ENCODE measurements at places on chromosomes 3 and 15. TPM values are rescaled to one million over a fixed set of nuclear protein-coding genes. Genes with fewer than 3 reads are reported as not detected.
A peak's percentile ranks its signal among the peaks of the same experiment; 100 is the strongest.

- no peak for DNase-seq
- H3K27me3 ChIP-seq, result no peaks in the 10 kb centered on the region
- H3K4me1 ChIP-seq, result no peaks in the 10 kb centered on the region
Measured at GRCh38 chr3:76324101-76324500, 538.8 kb upstream of the ZNF717 start.

DNA sequence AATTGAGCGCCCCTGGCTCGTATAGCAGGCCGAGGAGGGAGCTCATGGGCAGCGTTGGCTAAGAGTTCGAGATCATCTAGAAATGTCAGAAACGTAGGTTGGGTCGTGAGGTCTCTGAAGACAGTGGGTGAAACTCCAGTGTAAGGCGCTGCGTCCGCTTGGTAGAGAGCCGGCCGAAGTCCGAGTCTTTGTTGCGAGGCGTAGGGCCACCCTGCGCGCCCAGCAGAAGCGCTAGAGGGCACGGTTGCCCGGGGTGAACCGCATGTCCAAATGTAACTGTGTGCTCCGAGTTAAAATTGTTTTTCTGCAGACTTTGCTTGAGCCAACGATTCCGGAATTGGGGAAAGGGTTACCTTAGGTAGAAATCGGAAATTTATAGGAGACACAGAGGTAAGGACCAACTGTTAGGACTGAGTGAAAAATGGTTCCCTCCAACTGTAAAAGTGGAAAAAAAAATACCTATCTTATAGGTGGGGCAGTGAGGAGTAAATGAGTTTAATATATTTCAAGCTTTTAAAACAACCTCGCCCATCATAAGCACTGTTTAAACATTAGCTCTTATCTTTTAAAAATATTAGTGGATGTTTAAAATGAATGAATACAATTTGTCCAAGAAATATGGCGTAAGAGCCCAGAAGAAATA lies 993 bp upstream of the SIAH2 start:
- no peaks in the 10 kb centered on the region for H3K36me3 ChIP-seq
- peak overlapping the region; percentile 87 for H3K4me3 ChIP-seq
- no peaks in the 10 kb centered on the region for H3K27me3 ChIP-seq
- DNase-seq, result peak; percentile 87
- peak overlapping the region; percentile 94 for H3K27ac ChIP-seq

GRCh38 chr3:15102256-15102655 lies 3.3 kb upstream of the RBSN start:
- peak; percentile 4 for DNase-seq
- H3K4me1 ChIP-seq, result peaks cover 14% of the 10 kb centered on the region
- H3K27me3 ChIP-seq, result no peaks in the 10 kb centered on the region
- H3K4me3 ChIP-seq, result no peak overlapping the region
- no peak overlapping the region for H3K27ac ChIP-seq

DNA sequence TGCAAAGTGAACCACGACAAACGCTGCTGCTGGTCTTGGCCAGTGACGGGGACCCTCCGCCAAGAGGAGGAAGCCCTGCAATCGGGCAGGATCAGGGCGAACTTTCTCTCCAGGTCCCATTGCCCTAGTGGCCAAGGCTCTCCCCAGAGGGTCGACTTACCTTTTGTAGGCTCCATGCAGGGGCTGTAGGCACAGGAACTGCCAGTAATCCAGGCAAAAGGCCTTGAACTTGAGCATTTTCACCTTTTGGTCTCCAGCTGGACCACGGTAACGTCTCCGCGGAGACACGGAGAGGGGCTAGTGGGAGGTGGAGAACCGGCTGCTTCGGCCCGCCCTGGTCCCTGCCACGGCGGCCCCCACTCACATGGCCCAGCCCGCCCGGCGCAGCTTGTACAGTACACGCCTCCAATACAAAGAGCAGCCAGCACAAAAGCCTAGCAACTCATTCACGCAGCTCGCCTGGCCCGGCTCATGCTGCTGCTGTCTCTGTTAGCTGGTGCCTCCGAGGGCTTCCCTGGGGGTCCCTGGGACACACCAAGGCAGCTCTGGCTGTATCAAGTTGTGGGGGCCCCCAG lies 31.0 kb downstream of the IQSEC1 start:
- no peak overlapping the region for H3K4me3 ChIP-seq
- H3K27me3 ChIP-seq, result peaks cover 11% of the 10 kb centered on the region
- H3K36me3 ChIP-seq, result no peaks in the 10 kb centered on the region
- no peaks in the 10 kb centered on the region for H3K4me1 ChIP-seq
- no peak overlapping the region for H3K27ac ChIP-seq

- H3K36me3 ChIP-seq, result no peaks in the 10 kb centered on the region
- peaks cover 34% of the 10 kb centered on the region for H3K4me1 ChIP-seq
- peak; percentile 71 for DNase-seq
- peak overlapping the region; percentile 48 for H3K4me3 ChIP-seq
Measured at GRCh38 chr15:79682851-79683288, 213.9 kb downstream of the MTHFS start.

DNA sequence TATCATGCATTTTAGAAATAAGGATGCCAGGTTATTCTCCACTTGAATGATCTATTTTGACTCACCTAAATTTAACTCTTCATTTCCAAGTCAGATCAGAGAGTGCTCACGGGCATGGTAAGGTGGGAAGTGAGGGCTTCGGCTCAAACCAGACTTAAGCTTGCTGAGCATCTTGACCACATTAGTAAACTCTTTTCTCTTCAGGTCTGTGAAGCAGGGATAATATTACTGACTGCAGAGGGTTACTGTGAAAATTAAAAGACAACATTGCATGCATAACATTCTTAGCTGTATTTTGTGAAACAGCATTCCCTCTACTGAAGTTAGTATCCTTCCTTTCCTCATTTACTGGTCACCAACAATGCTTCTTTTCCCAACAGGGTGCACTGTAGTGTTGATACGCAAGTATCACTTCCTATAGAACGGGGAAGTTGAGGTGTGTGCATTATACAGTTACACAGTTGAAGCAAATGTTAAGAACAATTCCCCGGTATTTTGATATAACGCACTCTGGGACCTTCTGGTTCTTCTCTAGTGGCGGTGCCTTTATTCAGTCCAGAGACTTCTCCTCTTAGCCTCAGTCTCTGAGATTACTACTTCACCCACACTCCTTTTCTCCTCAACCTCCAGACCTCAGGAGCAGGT lies 74.1 kb upstream of the MNS1 start:
- no peak for DNase-seq
- no peak overlapping the region for H3K4me3 ChIP-seq
- H3K27me3 ChIP-seq, result no peaks in the 10 kb centered on the region
- no peak overlapping the region for H3K27ac ChIP-seq
- H3K4me1 ChIP-seq, result no peaks in the 10 kb centered on the region

DNA sequence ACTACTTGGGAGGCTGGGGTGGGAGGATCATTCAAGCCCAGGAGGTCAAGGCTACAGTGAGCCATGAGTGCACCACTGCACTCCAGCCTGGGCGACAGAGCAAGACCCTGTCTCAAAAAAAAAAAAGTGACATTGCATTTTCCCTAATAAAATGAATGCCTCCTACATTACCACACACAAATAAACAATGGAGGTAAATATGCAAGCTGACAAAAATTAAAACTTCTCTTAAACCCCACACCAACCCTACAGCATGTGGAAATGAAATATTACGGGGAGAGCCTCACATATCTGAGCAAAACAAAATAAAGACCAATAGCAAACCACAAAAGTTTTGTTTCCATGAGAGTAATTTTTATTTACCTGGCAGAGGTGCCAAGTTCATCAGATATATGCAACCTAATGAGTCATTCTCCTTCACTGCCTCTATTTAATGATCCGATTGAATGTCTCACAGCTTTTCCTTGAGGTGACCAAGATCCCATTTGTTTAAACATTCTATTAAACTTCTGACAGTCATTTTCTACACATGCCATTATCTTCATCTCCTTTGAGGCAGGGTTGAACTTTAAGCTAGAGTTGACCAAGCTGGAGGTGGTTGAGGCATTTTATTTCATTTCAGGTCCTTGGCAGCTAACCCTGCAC lies 9.4 kb upstream of the CAV3 start:
- H3K4me3 ChIP-seq, result no peak overlapping the region
- H3K27me3 ChIP-seq, result no peaks in the 10 kb centered on the region
- no peaks in the 10 kb centered on the region for H3K4me1 ChIP-seq
- H3K36me3 ChIP-seq, result no peaks in the 10 kb centered on the region
- no peak overlapping the region for H3K27ac ChIP-seq

- peaks cover 11% of the 10 kb centered on the region for H3K27me3 ChIP-seq
- no peak overlapping the region for H3K4me3 ChIP-seq
- H3K4me1 ChIP-seq, result no peaks in the 10 kb centered on the region
Measured at GRCh38 chr3:8648909-8649741, 4.5 kb upstream of the SSUH2 start.

- H3K4me3 ChIP-seq, result no peak overlapping the region
- no peak for DNase-seq
- H3K4me1 ChIP-seq, result peaks cover 9% of the 10 kb centered on the region
Measured at GRCh38 chr3:31562525-31562924, 29.8 kb downstream of the STT3B start.

- DNase-seq, result no peak
- peaks cover 9% of the 10 kb centered on the region for H3K4me1 ChIP-seq
- no peak overlapping the region for H3K27ac ChIP-seq
- 0 out of 2 replicates have a peak, but pooled peaks cover 4% of the 10 kb centered on the region for H3K27me3 ChIP-seq
- no peaks in the 10 kb centered on the region for H3K36me3 ChIP-seq
Measured at GRCh38 chr3:118000219-118000618, 1034.4 kb downstream of the IGSF11 start.

GRCh38 chr15:31236184-31237042 lies 90.2 kb upstream of the KLF13 start:
- peak overlapping the region; percentile 73 for H3K27ac ChIP-seq
- peak; percentile 96 for DNase-seq
- H3K4me1 ChIP-seq, result peaks cover 18% of the 10 kb centered on the region
- no peaks in the 10 kb centered on the region for H3K36me3 ChIP-seq

DNA sequence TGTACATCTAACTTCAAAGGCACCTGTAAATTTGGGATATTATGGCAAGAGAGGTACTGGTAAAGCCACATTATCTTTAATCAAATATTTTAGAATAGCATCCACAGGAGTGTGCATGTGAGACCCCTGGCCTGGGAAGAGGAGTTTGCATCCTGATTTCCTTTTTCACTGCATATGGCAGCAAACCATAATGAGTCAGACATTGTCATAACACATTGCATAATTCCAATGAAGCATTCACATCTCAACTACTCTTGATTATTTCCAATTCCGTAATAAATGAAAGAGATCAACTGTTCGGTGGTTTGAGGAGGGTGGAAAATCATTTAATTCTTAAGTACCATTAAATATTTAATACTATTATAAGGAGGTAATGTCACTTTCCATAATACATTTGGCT lies 215.0 kb downstream of the MECOM start:
- no peak overlapping the region for H3K4me3 ChIP-seq
- DNase-seq, result peak; percentile 16
- no peaks in the 10 kb centered on the region for H3K36me3 ChIP-seq
- no peaks in the 10 kb centered on the region for H3K27me3 ChIP-seq

GRCh38 chr3:158735296-158736033 lies 3.2 kb upstream of the RARRES1 start:
- no peaks in the 10 kb centered on the region for H3K27me3 ChIP-seq
- no peaks in the 10 kb centered on the region for H3K36me3 ChIP-seq
- no peak for DNase-seq
- H3K4me1 ChIP-seq, result no peaks in the 10 kb centered on the region

DNA sequence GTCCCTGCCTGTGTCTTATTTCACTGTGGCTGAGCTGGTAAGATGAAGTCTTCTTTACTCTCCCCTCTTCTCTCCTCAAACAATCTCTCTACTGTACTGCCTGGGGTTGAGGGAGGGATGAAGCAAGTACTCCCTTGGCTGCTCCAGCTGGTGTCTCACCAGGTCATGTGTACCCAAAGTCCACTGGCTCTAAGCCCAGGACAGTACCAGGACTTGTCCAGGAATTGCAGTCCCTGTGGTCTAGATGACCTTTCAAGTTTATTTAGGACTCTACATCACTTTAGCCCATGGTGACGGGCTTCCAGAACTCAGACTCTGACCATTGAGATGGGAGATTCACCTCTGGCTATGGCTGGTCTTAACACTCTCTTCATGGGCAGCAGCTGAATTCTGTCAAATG lies 17.5 kb upstream of the SLC27A2 start:
- no peaks in the 10 kb centered on the region for H3K36me3 ChIP-seq
- no peak overlapping the region for H3K4me3 ChIP-seq
- no peaks in the 10 kb centered on the region for H3K27me3 ChIP-seq
- H3K27ac ChIP-seq, result no peak overlapping the region

DNA sequence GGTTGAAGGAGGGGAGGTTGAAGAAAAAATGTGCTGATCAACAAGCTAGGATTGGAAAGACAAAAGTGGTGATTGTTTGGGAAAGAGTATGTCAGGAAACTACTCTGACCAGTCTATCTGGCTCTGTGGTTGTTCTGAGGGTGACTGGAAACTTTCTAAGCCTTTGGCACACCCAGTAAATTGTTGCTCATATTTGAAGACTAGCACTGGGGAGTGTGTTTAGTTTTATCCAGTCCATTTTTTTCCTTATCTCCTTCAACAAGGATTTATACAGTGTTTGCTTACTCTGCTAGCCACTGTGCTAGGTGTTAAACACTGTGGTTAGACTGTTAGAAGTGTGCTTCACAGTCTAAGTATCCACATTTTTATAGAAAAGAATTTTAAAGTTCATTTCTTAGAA lies 28.8 kb downstream of the PPM1L start:
- DNase-seq, result no peak
- no peak overlapping the region for H3K27ac ChIP-seq
- no peaks in the 10 kb centered on the region for H3K27me3 ChIP-seq
- no peak overlapping the region for H3K4me3 ChIP-seq

- no peaks in the 10 kb centered on the region for H3K36me3 ChIP-seq
- H3K27ac ChIP-seq, result no peak overlapping the region
- DNase-seq, result peak; percentile 49
- no peaks in the 10 kb centered on the region for H3K27me3 ChIP-seq
- peaks cover 3% of the 10 kb centered on the region for H3K4me1 ChIP-seq
- no peak overlapping the region for H3K4me3 ChIP-seq
Measured at GRCh38 chr3:108008931-108009639, 81.7 kb downstream of the CD47 start.

DNA sequence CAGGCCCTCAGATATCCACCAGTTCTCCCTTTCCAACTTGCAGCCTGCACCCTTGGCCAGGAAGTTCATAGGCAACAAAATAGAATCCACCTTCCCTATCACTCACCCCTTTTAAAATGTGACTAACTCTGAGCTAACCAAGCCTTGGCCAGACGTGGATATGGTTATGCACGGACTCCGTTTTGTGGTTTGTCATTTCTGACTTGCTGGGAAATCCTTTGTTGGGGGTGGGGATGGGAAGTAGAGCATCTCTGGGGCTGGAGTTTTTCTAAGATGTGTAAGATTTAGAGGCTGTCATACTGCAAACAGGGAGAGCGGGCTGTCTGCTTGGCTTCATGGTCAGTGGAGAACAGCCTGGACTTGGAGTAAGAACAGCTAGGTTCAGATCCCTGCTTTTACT lies 62.6 kb downstream of the SMAD3 start:
- no peak overlapping the region for H3K4me3 ChIP-seq
- DNase-seq, result peak; percentile 98
- H3K4me1 ChIP-seq, result peaks cover 73% of the 10 kb centered on the region
- H3K36me3 ChIP-seq, result no peaks in the 10 kb centered on the region
- no peaks in the 10 kb centered on the region for H3K27me3 ChIP-seq

Gene P2RY14
- not detected for total RNA-seq

Gene ARIH2
- total RNA-seq, result 102 TPM

Gene LRRC28
- 30.8 TPM for total RNA-seq

Gene KNG1
- total RNA-seq, result not detected

Gene CCDC174
- total RNA-seq, result 8.4 TPM

Gene GNAT1
- not detected for total RNA-seq

Gene CHRNA3
- total RNA-seq, result not detected

Gene MBD4
- total RNA-seq, result 27.2 TPM

Gene MOBP
- not detected for total RNA-seq
